ENCODE measurements at places on chromosomes 4 and X.

- no peaks in the 10 kb centered on the region for H3K36me3 ChIP-seq
- no peak overlapping the region for H3K4me3 ChIP-seq
- no peak overlapping the region for H3K27ac ChIP-seq
- H3K4me1 ChIP-seq = no peaks in the 10 kb centered on the region
Observed at GRCh38 chr4:18540349-18540748, 518.8 kb upstream of the LCORL start.

DNA sequence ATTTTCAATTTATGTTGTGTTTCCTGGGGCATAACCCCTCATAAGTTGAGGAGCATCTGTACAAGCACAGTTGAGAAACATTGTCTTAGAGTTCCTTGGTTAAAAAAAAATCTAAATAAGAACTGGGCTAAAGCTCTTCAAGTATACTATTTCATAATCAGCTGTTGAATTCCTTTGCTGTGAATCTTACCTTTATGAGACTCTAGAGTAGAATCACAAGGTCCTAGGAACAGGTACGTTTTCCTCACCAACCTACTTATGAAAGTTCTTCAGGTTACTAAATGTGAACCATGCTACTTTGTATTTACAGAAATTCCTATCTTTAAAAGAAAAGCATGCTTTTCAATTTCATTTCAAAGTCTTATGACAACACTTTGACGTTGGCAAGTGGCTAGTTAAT lies 20.9 kb upstream of the SOD3 start:
- DNase-seq = no peak
- H3K4me3 ChIP-seq = no peak overlapping the region
- no peaks in the 10 kb centered on the region for H3K36me3 ChIP-seq

DNA sequence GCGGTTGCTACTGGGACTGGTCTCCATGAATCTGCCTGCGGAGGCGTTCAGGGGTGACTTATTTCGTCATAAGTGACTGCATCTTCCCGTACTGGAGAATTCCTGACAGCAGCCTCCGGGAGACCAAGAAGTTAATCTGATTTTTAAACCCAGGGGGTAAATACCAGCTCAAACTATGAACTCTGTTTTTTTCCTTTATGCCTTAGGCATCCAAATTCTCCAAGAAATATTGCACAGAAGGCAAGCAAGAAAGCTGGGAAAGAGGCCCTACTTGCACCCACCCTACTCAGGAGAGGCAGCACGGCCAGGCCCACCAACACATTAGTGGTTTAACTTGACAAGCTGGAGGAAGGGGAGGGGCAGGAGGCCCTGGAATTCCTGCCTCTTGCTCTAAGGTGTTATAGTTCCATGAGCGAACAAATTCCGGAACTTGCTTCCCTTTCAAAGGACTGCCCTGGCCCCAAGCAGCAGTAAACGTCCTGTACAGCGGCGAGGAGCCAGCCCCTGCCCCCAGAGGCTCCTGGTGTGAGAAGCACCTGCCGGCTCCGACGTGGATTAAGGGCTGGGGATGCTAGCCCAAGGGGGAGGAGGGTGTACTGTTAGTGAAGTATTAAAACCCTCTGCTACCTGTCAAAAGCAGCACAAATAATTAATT lies 177.2 kb downstream of the AFAP1 start:
- no peaks in the 10 kb centered on the region for H3K4me1 ChIP-seq
- no peak overlapping the region for H3K27ac ChIP-seq
- H3K27me3 ChIP-seq = no peaks in the 10 kb centered on the region
- no peak for DNase-seq
- H3K36me3 ChIP-seq = peaks cover 17% of the 10 kb centered on the region

DNA sequence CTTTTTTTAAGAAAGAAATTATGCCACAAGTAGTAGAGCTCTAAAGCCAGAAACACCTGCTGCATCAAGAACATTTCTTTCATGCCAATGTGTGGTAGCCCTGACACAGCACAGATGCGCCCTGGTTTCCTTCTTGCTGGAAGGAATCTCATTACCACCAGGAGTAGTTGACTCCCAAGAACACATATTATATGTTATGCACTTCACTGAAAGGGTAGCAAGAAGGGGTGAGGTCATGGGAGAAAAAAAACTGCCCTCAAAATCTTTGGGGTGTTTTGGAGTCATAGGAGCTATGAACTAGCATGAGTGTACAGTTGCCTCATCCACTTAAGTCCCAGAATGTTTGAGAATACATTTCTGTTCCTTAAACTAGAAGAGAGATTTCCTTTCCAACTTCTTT lies 185.8 kb upstream of the C1QTNF7 start:
- H3K27me3 ChIP-seq = no peaks in the 10 kb centered on the region
- H3K4me1 ChIP-seq = peaks cover 8% of the 10 kb centered on the region
- no peak overlapping the region for H3K27ac ChIP-seq
- no peak for DNase-seq

- H3K36me3 ChIP-seq = no peaks in the 10 kb centered on the region
- no peaks in the 10 kb centered on the region for H3K4me1 ChIP-seq
- H3K27ac ChIP-seq = no peak overlapping the region
- no peaks in the 10 kb centered on the region for H3K27me3 ChIP-seq
- H3K4me3 ChIP-seq = no peak overlapping the region
Observed at GRCh38 chr4:47692691-47693090, 145.2 kb downstream of the CORIN start.

DNA sequence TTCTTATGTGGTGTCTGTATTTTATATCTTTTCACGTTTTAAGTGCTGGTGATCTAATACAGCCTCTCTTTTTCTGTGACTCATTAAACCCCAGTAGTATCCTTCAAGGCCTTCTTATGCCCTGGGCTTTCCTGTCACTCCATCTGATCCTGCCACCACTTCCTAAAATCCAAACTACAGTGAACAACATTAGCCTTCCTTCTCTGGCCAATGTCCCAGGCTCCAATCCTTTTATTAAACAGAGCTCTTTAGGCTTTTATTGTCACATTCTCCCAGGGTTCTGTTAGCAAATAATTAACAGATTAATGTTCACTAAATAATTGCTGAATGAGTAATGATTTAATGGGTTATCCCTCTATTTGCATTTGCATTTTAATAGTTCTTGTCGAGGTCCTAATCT lies 47.9 kb upstream of the ITM2A start:
- no peak overlapping the region for H3K4me3 ChIP-seq
- no peak overlapping the region for H3K27ac ChIP-seq
- H3K4me1 ChIP-seq = no peaks in the 10 kb centered on the region
- no peak for DNase-seq
- H3K27me3 ChIP-seq = no peaks in the 10 kb centered on the region
- no peaks in the 10 kb centered on the region for H3K36me3 ChIP-seq

GRCh38 chr4:176563591-176563990 lies 229.1 kb downstream of the VEGFC start:
- DNase-seq = no peak
- H3K4me3 ChIP-seq = no peak overlapping the region
- no peaks in the 10 kb centered on the region for H3K36me3 ChIP-seq
- H3K27me3 ChIP-seq = no peaks in the 10 kb centered on the region
- no peaks in the 10 kb centered on the region for H3K4me1 ChIP-seq
